ENCODE measurements at places on chromosomes 16 and 17.
A peak's percentile ranks its signal among the peaks of the same experiment; 100 is the strongest.

GRCh38 chr17:19943026-19943425, 34.6 kb downstream of the AKAP10 start:
- no peak for DNase-seq

DNA sequence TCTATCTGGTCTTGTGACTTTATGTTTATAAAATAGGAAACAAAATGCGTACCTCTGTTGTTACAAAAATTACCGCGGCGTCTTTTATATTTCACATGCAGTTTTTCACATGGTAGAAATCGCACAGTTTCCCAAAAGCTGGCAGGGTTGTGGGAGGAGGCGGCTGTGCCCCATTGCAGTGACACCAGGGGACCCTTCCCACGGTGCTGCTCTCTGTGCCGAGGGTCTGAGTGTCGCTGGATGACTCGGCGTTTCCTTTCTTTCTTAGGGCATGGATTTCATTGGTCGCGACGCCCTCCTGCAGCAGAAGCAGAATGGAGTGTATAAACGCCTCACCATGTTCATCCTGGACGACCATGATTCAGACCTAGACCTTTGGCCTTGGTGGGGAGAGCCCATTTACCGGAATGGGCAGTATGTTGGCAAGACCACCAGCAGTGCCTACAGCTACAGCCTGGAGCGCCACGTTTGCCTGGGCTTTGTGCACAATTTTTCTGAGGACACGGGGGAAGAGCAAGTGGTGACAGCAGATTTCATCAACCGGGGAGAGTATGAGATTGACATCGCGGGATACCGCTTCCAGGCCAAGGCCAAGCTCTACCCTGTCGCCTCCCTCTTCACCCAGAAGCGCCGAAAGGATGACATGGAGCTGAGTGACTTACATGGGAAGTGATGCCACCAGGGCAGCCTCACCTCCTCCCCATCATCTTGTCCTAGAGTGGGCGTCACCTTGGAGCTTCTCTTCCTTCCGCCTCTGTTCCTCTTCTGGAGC, 17.2 kb upstream of the CLEC18C start:
- DNase-seq, result no peak

DNA sequence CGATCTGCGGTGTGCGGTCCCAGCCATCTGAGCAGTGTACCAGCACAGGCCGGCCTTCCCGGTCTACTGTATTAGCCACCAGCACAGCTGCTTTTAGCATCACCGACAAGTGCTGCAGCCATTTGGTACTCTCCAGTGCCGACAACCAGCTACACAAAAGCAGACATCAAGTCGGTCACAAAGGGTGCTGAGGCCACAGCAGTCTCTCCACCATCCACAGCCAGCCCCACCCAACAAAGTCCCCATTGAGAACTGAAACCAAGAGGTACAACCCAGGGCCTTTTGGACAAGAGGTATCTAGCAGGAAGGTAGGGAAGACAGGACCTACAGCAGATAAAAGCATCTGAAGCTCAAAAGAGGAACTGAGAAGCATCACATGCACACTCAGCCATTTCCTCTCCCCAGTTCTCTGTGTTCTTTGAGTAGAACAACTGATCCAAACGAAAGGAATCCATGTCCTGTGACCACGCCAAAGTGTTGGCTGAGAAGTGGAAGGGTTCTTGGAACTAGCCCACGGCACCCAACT, 9.5 kb downstream of the MTMR4 start:
- DNase-seq, result no peak

DNA sequence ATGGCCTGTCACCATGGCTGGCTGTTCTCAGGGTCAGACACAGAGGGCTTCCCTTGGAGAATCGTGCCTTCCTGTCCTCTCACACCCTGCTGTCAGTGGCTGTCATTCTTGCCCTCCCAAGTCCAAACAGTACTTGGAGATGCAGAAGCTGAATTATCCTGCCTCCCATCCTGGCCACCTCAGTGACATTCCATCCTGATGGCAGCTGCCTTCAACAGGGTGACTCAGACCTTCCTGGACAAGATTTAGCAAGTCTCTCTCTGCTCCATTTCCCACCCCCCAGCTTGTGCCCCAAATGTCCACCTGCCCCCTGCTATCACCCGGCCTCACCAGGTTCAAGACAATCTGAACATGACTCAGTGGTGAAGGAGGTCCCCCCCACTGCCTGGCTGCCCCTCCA, 4.8 kb upstream of the KRT36 start:
- DNase-seq, result no peak

GRCh38 chr17:79646721-79647455, 36.0 kb upstream of the RBFOX3 start:
- DNase-seq, result no peak

DNA sequence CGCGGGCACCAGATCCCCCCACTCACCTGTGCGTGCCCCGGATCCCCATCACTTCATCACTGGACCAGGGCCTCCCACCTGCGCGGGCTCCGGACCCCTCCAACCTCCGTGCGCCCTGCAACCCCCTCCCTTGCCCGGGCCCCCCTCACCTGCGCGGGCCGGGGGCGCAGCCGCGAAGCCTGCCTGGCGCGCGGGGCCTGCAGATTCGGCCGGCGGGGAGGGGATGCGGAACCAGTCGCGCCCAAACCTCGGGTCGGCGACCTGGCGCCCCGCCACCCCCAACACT, 202 bp downstream of the CEP131 start:
- DNase-seq, result no peak

GRCh38 chr17:78785663-78786057, 3.6 kb upstream of the CYTH1 start:
- DNase-seq, result no peak

DNA sequence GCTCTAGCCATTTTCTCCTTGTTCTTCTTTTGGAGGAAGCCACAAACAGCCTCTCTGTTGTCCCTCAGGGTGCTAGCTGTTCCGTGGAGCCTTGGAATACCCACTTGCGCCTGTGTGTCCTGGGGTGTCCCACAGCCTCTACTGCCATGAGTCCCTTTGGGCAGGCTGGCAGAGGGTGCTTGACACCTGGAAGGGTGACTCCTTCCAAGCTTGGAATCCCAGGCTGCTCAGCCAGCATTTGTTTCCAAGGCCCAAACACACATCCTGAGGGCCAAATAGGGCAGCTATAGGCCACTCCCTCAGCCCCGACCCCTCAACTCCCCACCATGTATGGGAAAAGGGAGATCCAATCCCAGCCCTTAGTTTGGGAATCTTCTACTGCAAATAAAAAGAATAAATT, 14.9 kb downstream of the ZNHIT3 start:
- no peak for DNase-seq

DNA sequence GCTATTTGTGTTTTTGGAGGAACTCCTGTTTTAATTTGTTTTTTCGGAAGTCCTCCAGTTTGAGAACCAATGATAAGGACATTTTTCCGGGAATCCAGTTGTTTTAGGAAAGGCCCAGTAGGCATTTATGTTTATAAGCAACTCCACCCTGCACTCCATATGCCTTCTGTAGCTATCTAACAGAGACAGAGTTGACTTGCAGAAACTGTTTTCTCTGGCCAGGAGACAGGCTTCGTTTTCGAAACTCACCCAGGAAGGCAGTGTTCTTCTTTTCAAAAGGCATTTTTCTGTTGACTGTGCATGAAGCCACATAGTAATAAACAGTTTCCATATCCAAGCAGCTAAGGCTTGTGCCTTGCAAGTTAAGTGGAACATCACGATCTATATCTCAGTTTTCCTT, 587.1 kb downstream of the WWOX start:
- DNase-seq, result no peak

DNA sequence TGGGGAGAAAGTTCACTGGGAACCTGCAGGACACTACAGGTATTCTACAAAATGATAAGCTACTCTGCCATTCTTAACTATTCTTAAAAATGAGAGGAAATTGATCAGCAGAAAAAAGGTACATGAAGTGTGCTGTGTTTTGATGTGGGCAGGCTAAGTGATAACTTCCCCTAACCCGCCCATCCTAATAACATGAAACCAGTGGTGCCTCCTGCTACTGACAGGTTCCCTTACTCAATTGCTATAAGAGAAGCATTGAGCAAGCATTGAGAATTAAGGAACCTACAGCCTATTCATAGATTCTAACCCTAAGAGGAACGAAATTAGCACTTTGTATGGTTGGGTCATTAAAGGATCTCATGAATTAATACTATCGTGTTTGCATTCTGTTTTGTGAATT, 18.9 kb downstream of the XYLT1 start:
- no peak for DNase-seq

DNA sequence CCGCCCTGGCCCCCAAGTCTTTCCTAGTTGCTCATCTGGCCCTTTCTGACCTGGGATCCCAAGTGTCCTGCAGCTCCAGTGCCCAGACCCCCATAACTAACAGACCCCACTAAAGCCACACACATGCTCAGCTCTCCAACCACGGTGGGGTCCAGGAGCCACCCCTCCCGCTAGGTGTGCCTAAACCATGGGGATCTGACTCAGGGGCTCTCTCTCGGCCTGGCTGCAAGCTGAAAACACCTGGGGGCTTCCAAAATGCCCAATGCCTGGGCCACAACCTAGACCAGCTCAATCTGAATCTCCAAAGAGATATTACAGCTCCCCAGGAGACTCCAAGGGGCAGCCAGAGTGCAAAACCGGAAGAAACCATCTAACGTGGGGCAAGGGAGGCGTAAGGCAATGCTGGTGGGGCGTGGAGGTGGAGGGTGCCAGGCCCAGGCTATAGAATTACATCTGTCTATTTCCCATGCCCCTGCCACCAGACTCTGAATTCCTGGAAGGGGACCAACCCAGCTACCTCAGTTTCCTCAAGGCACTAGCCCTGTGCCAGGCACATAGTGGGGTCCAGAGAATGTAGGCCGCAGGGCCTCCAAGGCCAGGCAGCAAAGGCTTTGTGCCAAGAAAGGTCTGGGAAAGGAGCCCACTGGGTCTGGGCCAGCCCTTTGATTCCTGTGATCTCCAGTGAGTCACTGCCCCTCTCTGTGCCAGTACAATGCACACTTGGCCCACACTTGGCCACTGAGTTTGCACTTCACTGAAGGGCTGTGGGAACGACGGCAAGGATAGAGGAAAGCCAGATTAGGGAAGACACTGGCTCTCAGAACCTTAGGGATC, 3.3 kb downstream of the CD2BP2 start:
- DNase-seq, result peak; percentile 80

GRCh38 chr17:38701504-38702165, 3.4 kb upstream of the MLLT6 start:
- DNase-seq, result no peak

DNA sequence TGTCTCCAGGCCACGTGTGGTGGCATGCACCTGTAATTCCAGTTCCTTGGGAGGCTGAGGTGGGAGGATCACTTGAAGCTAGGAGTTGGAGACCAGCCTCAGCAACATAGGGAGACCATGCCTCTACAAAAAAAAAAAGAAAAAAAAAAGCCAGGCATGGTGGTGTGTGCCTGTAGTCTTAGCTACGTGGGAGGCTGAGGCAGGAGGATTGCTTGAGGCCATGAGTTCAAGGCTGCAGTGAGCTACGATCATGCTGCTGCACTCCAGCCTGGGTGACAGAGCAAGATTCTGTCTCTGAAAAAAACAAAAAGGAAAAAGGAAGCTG, 103.9 kb downstream of the CMIP start:
- no peak for DNase-seq

GRCh38 chr17:48505788-48506187, 25.0 kb downstream of the HOXB1 start:
- peak; percentile 71 for DNase-seq

DNA sequence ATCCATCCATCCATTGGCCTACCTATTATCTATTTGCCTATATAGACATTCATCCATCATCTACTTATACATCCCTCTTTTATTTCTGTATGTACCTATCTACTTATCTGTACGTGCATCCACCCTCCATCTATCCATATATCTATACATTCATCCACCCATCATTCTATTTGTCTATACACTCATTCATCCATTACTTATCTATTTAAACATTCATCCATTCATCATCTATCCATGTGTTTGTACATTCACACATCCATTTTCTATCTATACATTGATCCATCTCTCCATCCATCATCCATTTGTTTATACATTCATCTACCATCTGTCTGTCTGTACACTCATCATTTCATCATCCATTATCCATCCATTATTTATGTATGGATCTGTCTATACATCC, 365.7 kb upstream of the RBFOX1 start:
- no peak for DNase-seq

GRCh38 chr16:19282101-19282500, 3.4 kb upstream of the CLEC19A start:
- no peak for DNase-seq

DNA sequence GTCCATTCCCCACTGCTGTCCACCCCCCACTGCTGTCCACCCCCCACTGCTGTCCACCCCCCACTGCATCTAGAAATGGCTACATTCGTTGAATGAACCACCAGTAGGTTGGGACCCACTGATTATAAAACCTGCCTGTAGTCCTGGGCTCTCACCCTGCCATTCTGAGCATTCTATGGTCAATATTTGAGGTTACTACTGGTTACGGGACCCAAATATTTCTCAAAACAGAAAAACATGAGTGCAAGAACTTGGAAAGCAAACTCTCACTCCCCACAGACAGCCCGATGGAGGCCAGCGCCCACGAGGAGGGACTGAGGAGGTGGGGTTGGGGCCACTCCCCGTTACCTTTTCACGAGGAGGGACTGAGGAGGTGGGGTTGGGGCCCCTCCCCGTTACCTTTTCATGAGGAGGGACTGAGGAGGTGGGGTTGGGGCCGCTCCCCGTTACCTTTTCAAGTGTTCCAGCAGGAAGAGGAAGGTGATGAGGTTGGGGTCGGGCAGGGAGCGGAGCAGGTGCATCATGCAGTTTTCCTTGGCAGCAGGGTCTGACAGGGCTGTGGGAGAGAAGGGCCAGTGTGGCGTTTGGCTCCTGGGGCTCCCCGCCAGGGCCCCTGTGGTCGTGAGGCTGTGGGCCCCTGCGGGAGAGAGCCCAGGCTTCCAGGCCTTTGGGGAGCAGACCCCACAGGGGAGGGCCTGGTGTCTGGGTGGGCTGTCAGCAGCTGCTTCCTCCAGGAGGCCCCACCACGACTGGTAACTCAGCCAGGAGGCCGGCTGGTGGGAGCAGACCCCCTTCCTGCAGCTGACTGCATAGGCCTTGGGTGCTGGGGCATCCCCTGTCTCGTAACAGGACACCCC, 12.5 kb downstream of the TIMM22 start:
- no peak for DNase-seq

DNA sequence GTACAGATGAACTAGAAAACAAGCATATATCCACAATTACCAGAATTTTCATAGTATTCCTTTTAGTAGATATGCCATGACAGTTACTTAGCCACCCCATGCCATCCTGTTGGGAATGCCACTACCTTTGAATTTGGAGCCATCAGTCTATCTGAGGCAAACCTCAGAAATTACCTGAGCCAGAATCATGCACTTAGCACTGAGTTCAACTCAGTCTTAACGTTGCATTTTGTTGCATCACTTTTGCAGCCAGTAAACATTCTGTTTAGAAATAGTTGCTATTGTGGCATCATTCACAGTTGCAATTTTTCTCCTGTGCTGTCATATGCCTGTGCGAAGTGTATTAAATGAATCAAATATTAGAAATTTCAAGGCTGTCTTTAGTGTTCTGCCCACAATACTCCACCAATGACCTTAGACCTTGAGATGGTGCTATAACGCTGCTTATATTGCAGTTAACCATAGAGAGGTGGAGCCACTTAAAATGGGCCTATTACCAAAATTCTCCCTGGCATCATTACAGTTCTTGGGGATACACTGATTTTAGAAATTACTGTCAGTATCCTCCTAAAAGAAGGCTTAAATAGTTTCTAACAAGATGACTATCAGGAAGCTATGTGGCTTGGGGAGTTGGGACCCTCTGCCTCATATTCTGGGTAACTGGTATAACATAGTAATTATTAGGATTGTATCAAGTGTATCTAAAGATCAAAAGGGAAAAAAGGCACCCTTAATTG, 11.1 kb downstream of the PTRH2 start:
- DNase-seq, result no peak

Measured in glomerular endothelial cell (primary cell).